Activated effector memory CD4-positive, alpha-beta T cell treated with Interleukin-2 at 50 U/mL for 16 hours (primary cell): ENCODE measurements at places on chromosomes 5 and 9.

GRCh38 chr5:114473541-114473940, 111.7 kb downstream of the KCNN2 start:
- no peak for DNase-seq

GRCh38 chr5:91487420-91487819, 104.3 kb upstream of the ARRDC3 start:
- no peak for DNase-seq

DNA sequence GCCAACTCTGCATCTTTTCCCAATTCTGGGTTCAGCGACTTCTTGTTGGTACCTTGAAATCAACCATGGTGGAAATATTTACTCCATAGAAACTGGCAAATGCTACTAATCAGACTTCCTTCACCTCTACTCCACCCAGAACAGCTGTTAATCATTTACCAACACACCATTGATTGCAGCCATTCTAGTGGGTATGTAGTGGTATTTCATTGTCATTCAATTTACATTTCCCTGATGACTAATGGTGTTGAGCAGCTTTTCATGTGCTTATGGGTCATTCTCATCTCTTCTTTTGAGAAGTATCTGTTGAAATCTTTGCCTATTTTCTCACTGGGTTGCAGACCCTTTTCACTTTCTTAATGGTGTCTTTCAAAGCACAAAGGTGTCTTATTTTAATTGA, 122.4 kb upstream of the MSX2 start:
- DNase-seq: no peak

DNA sequence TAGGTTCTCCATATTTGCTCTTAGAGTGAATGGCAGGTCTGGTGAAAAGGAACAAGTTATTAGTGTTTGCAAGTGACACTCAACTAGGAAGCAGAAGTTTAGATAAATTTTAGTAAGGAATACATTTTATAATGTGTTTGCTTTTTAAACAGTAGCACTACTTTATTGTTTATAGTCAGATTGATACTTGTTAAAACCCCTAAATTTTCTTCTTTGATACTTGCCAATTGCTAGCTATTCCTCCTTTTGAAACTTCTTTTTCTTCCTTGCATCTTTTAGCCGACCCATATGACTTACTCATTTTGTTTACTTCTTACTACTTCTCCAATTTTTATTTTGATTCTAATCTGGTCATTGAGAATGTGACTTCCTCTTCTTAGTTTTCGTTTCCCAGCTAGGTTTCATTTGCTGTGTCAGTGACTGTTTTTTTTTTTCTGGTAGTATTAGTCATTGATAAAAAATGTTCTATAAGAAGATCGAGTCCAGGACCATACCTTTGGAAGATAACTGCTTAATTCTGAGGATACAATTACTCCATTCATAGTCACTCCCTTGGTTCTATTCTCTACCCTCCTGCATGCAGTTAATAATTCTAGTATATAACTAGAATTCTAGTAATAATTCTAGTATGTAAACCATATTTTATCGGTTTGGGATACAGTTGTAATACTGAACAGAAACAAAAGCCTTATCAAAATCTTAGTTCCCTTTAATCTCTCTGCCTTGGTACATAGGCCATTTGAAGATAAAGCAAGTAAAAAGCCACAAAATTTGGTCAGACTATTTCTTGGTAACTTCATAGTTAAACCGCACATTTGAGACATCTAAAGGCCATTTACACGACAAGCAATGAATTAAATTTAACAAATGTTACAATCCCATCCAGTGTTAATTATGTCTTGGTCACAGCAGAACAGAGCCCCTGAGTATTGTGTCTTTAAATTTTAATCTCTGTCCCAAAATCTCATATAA, 2.8 kb upstream of the RICTOR start:
- no peak for DNase-seq

- DNase-seq: no peak
Measured at GRCh38 chr5:159947708-159948358, 31.6 kb downstream of the ADRA1B start.

DNA sequence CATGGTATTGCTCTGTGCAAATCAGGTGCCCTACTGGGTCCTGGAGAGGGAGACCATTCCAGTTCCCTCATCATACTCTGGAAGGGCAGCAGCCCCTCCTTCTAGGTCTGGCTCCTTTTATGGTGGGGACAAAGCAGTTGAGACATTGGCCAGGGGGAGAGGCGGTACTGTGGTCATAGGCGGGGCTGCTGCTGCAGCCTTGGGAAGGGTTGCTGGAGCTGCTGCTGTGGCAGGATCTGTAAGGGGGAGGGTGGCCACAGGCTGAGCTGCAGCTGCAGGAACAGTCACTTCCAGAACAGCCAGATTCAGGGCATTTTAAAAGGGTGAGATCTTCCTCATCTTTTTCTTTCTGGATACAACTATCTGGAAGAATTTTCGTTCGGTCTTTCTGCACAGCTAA, 233.0 kb upstream of the SGCD start:
- no peak for DNase-seq

DNA sequence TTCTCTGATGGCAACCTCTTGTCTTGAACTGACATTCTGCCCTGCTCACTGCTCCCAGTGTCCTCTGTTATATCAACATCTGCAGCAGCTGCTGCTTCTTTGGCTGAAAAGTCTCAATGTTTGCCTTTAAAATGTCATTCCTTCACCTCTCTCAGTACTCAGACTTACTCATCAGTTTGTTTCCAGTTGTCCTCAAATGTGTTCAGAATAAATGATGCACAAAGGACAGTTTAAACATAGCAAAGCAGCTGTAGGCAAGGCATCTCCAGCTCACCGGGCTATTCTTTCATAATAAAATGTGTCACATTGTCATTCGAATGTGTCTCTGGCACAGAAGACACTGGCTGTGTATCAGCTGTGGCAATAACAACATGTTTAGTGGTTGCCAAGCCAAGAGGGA, 590.9 kb upstream of the ZNF608 start:
- DNase-seq: no peak

DNA sequence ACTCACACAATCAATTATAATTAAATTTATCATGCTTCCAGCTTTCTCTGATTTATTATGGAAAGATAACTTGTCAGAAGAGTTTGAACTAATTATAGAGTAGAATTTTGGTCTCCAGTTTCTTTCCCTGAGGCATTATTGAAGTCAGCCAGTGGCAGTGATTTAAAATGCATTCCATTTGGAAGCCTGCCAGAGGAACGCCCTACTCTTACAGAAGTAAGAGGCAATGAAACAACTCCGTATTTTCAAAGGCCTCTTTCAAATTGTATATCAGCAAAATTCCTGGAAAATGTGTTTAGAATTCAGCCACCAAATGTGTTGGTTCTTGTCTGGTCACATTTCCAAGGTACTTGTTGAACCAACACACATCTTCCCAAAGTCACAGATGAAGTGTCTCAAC, 640.9 kb downstream of the SEMA5A start:
- no peak for DNase-seq

GRCh38 chr9:123394291-123395235, 38.6 kb downstream of the CRB2 start:
- DNase-seq: no peak

GRCh38 chr9:123893115-123893514, 36.8 kb downstream of the DENND1A start:
- DNase-seq: no peak

DNA sequence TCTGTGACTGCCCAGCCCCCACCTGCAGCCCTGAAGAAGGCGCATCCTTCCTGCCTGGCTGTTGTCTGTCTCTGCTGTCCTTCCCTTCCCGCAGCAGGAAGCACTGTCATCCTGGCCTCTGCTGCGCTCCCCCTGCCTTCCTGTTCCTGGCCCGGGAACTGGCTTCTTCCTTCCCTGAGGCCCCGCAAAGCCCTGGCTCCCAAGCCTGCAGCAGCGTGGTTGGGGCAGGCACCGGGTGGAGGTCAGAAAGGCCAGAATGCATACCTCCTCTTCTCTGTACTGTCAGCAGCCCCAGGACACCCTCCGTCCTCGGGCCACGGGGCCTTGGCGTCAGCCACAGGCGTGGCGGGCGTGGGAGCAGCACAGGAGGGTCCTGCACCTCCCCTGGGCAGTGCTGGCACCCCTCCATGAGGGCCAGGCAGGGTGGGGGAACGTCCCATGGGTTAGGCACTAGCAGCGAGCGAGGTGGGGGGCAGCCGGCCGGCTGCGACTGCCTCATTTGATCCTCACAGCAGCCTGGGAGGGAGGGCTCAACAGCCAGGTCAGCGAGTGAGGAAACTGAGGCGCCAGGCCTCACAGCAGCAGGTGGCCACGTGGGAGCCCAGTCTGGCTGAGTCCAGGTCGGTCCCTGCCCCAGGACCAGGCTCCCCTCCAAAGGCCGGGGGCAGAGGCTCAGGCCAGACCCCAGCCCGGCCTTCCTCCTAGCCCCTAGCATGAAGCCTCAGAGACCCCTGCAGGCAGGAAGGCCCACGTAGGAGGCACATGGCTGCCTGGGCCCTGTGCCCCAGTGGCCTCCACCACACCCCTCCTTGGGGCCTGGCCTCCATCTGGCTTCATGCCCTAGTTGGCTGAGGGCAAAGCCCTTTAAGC, 9.4 kb downstream of the FLT4 start:
- DNase-seq: no peak

DNA sequence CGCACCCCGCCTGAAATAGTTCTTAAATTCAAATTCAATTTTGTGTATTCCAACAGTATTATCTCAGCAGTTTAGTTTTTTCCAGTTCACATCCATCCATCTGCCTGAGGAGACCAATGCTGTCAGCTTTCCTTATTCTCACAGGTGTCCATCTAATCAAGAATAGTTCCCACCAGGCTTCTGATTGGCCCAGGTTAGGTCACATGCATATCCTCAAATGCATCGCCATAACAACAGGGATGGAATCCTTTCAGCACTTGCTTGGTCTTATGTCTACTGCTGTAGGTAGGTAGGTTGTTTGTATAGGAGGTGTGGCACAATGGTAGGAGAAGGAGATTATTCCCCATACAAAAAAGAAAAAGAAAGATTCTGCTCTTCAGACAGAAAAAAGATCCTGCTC, 91.2 kb downstream of the UBE2R2 start:
- no peak for DNase-seq

GRCh38 chr5:129001841-129002526, 36.7 kb downstream of the SLC27A6 start:
- DNase-seq: no peak

- DNase-seq: no peak
Measured at GRCh38 chr5:10452768-10453331, 11.2 kb downstream of the ROPN1L start.

GRCh38 chr9:33465096-33465495, 8.6 kb downstream of the NOL6 start:
- no peak for DNase-seq

DNA sequence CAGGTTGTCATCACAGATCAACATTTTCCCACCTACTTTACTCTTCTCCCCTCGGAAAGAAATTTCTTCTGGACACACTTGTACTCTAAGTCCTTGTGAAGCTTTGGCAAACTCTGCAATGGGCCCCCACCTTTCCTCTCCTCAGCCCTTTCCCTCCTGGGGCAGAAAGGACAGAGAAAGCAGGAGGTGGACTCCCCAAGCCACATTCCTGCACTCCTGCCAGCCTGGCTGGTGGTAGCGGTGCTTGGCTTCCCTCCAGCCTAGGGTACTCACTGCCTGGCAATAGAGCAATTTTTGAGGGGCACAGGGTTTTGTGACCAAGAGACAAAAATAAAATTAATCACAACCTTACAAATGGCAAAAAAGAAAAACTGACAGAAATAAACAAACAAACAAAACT, 451.4 kb downstream of the ZSWIM6 start:
- no peak for DNase-seq

DNA sequence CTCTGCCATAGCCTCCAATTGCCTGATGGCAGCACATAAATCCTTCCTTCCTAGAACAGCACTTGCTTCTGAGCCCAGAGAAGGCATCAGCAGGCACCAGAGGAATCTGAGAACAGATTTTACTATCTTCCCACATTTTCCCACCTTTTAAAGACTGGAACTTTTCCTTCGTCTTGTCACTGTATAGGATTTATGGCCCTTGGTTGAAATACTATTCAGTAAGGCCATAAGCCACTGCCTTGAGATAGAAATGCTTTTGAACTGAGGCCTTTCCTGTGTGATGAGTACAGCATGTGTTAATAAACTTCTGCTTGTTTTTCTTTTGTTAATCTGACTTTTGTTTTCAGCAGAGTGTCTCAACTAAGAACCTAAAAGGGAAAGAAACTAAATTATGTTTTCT, 84.3 kb downstream of the MRPS27 start:
- DNase-seq: no peak

DNA sequence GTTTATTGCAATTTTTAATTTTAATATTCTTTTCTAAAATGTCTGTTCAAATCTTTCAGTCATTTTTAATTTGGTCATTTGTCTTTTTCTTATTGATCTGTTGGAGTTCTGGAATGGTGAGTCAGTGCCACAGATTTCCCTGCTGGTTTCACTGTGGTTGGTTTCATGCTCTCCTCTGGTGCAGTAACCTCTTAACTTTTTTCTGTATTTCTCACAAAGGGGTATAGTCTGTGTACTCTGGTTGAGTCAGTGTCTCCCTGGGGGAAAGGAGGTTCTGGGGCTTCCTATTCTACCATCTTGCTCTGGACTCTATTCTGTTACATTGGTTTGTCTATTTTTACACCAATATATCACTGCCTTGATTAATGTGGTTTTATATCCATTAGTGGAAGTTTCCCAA, 178.8 kb downstream of the CSNK1G3 start:
- no peak for DNase-seq

DNA sequence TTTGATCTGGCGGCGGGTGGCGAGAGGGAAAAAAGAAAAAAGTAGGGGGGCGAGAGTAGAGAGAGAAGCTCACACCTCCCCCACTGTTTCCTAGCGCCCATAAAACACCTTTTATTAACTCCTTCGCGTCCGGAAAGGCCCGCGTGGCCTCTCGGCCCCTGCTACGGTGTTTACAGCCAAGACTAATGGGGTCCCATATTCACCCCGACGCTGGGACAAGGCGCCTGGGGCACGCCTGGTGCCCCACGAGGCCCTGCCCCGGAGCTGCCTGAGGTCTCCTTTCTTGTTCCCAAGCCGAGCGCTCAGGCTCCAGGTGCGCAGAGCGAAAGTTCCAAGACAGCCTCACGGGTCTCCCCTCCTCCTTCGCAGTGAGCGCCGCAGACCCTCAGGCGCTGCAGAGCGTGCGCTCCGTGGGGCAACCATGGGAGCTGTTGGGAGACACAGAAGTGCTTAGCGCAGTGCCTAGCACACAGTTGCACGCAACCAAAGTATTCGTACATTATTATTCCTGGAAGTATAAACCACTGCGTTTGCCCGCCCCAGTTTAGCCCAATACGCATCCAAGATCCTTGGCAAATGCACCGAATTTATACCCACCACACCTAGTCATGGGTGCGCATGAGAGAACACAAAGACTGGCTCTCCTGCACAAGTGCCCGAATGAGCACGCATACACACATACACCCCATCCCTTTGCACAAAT, 4.3 kb downstream of the HAND1 start:
- no peak for DNase-seq

DNA sequence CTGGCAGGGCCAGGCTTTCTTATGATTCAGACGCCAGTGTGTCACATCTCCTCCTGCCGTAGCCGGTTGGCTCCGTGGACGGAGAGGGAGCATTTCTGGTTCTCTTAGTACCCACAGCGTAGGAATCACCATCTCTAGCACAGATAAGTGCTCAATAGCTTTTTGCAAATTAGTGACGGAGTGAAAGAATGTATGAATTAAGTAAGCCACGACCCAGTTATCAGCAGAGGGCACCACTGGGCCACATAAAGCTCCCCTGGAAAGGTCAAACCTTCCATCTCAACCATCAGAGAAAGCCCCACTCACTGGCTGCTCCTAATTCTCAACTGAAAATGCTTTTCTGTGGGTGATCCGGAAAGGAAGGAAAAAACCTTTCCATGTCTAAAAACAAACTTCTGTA, 317.0 kb upstream of the ADCY2 start:
- DNase-seq: no peak

GRCh38 chr9:31304576-31304975, 1079.9 kb upstream of the ACO1 start:
- no peak for DNase-seq

- no peak for DNase-seq
Measured at GRCh38 chr5:150573867-150574817, 66.2 kb downstream of the NDST1 start.
